Kidney (tissue), 22 donors: ENCODE measurements at places on chromosomes 1 and 21. TPM values are rescaled to one million over a fixed set of nuclear protein-coding genes. Genes with fewer than 3 reads are reported as not detected.

Gene LCE1D
- total RNA-seq: not detected

Gene SMG5
- total RNA-seq: 69.5 TPM

Gene ALPL
- total RNA-seq: 8.4 TPM

Gene SLC45A3
- total RNA-seq: 7.2 TPM

Gene NPPA
- 0.50 TPM for total RNA-seq

- no peak for DNase-seq
Observed at GRCh38 chr1:79920960-79921669, 914.6 kb upstream of the ADGRL4 start.

GRCh38 chr1:178725466-178726086 lies 532 bp downstream of the RALGPS2 start:
- peak; percentile 62 for DNase-seq

DNA sequence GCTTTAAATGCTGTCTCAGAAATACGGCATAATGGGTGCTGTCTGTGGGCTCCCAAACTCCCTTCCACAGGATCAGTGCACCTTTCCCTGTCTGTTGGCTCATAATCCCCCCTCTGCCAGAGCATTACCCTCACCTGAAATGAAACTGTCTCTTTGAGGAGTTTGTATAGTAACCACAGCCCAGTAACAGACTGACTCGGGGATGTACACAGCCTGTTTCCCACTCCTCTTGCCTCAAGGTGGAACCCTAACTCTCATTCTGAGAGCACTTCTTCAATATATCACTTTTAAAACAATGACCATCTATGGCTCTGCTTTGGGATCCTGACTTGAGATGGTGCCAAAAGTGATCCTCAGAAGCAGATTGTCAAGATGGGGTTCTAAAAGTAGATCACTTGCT lies 332.5 kb downstream of the AMY1C start:
- no peak for DNase-seq

DNA sequence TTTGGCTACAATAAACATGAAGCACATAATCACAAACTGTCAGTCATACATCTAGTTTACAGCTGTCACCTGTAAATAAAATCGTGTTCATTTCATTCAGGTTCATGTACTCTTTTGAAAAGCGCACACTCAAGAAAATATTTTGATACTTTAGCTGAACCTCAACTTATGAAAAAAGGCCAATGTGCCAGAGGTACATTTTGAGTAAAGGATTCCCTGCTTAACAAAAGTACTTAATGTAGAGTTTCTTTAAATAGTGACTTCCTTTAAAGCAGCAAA lies 37.7 kb upstream of the SLC30A10 start:
- DNase-seq: no peak

GRCh38 chr1:173445164-173445563 lies 32.0 kb upstream of the PRDX6 start:
- DNase-seq: no peak

DNA sequence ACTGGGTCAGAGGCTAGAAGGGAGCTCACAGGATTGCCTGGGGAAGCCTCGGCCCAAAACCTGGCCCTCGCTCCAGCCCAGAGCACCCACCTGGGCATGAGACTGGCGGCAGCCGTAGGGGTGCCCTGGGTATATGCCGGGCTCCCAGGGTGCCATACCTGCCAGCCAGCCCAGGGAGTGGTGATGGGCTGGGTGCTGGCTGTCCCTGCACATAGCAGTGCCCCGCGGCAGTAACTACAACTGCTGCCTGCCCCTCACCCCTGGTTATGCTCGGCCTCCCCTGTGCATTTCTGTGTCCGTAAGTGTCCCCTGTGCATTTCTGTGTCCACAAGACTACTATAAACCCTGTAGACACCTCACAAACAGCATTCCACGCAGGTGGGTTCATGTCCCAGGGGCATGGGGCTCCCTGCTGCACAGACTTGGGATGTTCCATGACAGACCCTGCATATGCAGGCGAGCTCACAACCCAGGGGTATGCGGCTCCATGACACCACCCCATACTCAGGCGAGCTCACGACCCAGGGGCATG lies 5.8 kb upstream of the SPATC1L start:
- no peak for DNase-seq

GRCh38 chr1:54255026-54255702 lies 55.2 kb downstream of the MRPL37 start:
- DNase-seq: no peak
